ENCODE measurements at places on chromosomes 5 and 9.

GRCh38 chr9:126953041-126953809 lies 38.6 kb downstream of the RALGPS1 start:
- no peak for DNase-seq

GRCh38 chr9:16624744-16625117 lies 245.7 kb downstream of the BNC2 start:
- no peak for DNase-seq

DNA sequence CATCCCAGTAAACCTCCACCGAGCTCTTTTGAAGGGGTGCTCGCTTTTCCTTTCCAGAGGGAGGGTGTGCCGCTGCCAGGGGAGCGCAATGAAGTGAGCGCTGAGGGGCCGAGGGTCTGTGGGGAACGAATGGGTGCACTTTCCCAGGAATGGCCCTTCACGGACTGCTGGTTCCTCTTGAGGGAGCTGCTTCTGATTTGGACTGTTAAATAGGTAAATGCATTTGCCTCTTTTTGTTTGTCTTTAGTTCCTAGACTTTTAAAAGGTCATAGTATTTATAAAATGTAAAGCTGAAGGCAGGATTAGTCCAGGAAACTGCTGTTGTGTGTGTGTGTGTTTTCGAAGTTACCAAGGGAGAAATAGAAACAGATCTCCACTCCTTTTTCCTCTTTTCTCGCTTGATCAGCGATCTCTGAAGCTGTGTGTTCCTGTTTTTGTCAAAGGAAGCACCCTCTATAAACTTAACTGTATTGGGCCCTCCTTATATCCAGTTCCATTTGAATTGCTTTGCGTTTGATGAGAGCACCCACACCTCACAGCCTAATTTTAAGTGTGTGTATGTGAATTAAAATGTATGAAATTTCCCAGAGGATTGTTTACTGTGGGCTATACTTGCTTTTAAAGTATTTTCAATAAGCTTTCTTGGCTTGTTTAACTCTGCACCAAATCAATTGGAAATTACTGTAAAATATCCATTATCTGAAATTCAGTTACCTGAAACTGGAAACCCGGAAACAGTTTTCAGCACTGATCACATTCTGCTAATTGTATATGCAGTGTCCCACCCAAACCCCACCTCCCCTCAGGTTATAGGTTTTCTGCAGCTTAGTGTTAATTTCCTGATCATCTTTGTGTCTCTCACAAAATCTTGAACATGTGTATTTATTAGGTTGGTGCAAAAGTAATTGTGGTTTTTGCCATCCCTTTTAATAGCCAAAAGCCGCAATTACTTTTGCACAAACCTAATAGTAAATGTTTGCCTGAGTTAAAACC lies 966 bp downstream of the SNX2 start:
- DNase-seq: no peak

GRCh38 chr9:136206602-136207275 lies 1.8 kb upstream of the LHX3 start:
- no peak for DNase-seq

DNA sequence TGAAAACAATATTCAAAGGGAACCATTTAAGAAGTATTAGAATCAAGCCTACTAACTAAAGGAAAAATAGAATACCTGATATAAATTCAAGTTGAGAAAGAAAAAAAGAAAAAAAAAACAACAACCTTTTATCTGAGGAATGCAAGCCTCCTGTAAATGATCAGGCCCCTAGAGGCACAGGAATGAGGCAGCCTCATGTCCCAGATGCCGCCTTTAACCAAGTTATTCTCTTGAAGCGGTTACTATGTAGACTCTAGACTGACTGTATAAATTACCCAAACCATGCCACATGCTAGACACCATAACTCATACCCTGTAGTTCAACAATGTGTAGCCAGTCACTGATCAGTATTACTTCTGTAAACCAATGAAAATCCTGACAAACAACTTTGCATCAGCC lies 929.6 kb downstream of the TAF11L14 start:
- no peak for DNase-seq

DNA sequence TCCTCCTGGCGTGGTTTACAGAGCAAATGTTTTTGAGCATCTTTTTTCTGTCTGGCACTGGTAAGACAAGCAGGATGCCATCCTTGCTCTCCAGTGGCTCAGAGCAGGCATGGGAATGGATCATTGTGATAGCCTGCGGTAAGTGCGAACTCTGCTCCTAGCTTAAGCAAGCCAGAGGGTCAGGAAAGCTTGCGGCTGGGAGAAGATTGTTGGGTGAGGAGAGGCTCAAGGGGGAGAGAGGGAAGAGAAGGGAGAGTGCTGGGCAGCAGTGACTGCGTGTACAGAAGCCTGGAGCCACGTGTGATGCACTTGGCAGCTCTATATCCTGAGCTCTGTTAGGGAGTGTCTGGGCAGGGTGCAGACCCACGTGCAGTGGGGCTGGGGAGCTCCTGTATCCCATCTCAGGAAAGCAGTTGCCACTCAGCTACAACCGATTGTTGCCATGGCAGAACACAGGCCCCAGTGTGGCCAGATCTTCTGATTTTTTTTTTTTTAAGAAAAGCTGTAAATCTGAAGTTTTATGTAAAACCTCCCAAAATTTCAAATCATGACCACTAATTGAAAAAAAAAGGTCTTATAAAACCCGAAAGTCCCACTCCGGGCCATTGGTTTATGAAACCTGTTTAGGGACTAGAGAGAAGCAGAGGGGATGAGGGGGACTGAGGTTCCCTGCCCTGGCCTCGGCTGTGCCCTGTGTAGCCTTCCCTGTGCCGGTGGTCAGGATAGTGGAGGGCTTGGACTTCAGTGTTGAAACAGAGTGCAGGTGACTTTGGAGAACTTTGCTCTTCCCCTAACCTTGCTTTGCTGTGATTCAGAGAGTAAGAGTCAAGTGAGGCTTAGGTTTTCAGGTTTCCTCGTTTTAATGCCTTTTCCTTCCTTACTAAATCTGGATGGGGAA lies 67.3 kb downstream of the ZNF618 start:
- no peak for DNase-seq

GRCh38 chr9:89548071-89548638 lies 50.2 kb upstream of the SEMA4D start:
- DNase-seq: no peak

DNA sequence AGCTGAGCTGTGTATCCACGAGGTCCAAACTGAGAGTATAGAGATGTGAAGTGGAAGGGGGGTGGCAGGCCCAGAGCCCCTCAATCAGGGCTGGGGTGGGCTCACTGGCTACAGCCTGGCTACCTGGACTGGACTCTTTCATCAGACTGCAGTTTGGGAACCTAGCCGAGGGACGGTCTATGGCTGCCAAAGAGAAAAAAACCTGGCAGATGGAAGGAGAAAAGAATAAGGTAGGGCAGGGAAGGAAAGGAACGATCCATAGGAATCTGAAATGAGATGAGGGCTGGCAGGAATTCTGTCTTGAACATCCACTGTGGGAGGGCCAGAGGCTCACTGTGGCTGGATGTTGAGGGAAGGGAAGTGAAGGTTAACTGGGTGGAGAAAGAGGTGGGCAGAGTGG lies 224.4 kb upstream of the PANK3 start:
- DNase-seq: no peak

- no peak for DNase-seq
Observed at GRCh38 chr5:43033841-43034590, 6.1 kb downstream of the ANXA2R start.

- DNase-seq: no peak
Observed at GRCh38 chr5:149387982-149388381, 8.9 kb upstream of the IL17B start.

GRCh38 chr5:114238771-114239313 lies 123.0 kb upstream of the KCNN2 start:
- DNase-seq: no peak

GRCh38 chr9:73979894-73980264 lies 517.3 kb upstream of the RORB start:
- no peak for DNase-seq

GRCh38 chr9:101727612-101728524 lies 10.6 kb downstream of the GRIN3A start:
- DNase-seq: no peak

DNA sequence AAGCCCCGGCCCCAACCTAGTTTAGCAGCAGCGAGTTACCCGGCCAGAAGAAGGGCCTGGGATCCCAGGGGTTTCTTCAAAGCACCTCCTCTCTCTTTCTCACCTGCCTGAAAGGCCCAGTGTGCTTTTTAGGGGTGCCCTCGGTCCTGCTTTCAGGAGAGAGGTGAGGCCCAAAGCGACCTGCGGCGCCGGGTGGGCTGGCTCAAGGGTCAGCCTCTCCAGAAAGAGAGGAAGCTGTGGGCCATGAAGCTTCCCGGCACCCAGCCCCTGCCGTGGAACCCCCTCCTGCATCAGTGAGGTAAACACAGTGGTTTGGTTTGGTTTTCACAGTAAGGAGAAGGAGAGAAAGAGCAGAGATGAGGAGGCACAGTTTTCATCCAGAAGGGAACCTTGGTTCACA lies 4.3 kb downstream of the FOXB2 start:
- DNase-seq: no peak

DNA sequence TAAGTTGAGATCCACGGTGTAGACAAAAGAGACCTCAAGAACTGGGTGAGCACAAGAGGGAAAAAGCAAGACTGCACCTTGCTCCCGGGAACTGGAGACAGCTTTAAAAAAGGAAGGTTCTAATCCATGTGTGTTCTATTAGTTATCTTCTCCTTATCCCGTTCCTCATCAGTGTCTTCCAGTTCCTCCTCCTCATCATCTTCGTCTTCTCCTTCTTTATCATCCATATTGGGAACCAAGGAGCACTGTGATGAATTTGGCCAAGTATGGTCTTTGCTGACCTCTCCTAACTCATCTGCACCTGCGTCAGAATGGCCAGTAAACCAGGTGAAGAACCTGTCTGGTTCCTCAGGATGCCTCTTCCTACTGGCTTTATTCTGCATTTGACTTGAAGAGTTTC lies 22.1 kb downstream of the EHMT1 start:
- no peak for DNase-seq

GRCh38 chr9:122382901-122383850 lies 12.4 kb downstream of the PTGS1 start:
- DNase-seq: no peak

DNA sequence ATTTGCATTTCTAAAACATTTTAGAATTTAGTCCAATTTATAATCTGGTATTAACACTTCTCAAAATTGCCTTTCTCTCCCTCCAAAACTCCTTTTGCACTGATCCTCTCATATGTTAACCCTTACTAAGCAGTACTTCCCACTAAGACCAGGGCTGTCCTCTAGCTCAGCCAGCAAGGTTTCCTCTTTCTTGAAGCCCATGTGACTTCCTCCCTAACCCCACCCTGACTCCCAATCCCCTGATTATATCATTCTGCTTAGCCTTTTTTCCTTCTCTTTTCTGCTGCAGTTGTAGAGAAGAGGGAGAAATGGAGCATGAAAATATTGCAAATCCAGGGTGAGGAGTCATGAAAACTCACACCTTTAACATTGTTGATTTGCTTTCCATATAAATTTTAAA lies 241.7 kb downstream of the MCTP1 start:
- DNase-seq: no peak

DNA sequence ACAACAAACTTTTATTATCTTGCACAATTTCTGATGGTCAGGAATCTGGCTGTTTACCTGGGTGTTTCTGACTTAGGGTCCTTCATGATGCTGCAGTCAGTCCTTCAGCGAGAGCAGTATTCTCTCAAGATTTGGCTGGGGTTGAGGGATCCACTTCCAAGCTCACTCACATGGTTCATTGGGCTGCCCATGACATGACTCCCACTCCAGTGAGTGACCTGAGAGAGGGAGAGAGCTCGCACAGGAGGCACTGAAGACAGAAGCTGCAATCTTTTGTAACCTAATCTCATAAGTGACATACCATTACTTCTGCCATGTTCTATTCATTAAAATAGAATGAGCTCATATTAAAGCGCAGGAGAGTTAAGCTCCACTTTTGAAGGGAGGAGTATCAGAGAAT lies 212.6 kb downstream of the SPATA31D1 start:
- DNase-seq: no peak

DNA sequence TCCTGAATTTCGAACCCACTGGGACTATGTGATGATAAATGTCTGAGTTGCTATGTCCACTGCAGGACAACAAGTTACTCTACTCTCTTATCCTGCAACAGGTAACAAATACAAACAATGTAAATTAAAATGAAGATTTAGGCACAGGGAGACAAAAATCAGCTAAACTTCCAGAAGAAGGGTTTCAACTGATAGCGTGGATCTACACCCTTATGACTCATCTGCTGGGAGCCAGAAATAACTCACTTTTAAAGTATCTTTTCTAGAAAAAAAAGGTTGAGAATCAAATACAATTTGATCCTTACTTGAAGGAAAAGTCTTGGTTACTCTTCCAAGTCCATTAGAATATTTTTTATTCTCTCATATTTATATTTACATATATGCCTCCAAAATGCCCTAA lies 21.4 kb downstream of the PJA2 start:
- no peak for DNase-seq

DNA sequence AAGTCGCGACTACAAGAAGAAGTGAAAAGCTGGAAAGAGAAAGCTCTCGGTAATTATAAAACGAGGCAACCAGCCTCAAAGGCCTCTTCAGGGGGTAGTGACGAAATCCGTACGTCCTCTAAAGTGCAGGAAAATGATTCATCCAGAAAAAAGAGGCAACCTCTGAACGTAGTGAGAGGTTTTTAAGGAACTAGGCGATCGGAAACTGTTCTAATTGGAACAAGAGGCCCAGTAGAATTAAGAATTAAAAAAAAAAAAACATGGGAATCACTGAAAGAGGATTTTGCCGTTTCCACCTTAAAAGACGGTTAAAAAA lies 1.0 kb downstream of the CSNK1A1 start:
- peak; percentile 5 for DNase-seq

DNA sequence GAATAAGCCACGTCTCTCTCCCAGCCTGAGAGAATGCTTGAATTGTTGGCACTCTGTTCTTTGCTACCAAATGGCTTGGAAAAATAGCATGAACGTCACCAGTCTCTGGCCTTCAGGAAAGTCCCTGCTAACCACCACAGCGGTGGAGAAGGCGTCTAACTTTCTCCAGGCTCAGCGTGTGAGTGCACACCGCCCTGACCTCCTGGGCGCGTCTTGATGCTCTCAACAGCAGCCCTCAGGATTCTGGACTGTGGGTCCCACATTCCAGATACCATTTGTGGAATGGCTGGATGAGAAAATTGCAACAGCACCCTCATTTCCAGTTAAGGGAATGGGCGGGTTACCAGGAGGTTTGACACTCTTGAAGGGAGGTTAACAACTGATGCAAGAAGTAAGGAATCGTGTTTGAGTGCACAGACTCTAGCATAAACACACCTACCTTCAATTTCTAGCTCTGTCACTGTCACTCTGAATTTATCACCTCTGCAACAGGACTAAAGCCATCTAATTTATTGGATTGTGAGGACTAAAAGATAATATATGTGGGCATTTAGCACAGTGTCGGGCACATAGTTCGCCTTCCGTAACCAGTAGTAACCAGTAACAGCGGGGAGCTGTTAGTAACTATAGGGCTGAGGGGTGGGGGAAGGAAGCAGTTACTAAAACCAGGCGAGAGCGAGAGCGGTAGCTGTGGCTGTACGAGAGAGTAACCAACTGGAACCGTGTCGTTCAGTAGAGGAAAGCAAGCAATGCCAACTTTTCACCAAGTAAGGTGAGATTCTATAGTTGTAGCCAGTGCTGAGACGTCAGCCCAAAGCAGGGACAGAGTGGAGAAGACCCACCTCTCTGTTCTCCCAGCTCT lies 807 bp upstream of the PLGRKT start:
- DNase-seq: peak; percentile 22

All from stimulated activated CD4-positive, alpha-beta T cell treated with anti-CD3 and anti-CD28 coated beads, TNF-alpha, amount 100 ng/mL, for 24 hours (primary cell).